ENCODE measurements at places on chromosomes 7 and 10.
A peak's percentile ranks its signal among the peaks of the same experiment; 100 is the strongest.

GRCh38 chr7:99557196-99557607, 1.2 kb upstream of the ZNF655 start:
- no peak for DNase-seq

DNA sequence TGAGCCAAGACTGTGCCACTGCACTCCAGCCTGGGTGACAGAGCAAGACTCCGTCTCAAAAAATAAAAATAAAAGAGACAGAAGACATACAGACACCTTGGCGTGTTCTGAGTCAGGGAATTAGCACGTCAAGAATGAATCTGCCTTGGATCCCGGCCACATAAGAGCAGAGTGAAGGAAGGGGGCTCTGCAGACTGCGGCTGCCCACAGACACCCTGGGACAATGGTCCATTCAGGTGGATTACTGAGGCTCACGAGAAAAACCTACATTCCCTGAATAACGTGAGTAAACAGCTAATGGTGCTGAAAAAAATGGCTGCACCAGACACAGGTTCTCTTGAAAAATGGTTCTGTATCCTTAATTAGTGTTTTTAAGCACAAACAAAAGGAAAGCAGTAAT, 100.1 kb upstream of the FGFR2 start:
- no peak for DNase-seq

DNA sequence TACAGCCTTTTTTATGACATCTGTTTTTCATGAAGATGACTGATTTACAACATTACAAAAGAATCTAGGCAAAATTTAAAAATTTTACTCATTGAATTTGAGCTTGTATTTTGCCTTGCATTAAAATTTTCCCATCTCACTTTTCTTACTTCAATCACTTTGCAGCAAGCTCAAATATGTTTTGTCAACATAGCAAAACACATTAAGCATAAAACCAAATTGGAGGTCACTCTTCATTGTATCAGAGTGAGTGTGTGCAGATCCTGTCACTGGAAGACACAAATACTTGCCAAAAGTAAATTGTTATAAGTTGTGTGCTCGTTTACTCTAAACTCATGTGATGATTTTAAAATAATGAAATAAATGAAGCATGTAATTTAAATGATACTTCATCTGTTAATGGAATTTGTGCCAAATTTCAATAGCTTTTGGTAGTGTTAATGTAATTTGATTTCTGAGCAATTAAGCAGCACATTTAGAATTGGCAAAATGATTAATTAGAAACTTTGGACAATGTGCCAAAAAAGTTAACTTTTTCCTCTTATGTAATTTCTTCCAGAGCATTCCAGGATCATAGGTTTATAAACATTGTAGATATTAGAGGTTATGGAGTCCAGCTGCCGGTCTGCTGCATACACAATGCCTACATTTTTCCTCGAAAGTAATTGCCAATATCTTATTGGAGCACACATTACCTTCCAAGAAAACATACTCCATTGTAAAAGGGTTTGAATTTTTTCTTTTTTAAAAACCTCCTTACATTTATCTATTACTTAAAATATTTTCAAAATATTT, 1078.2 kb upstream of the LRRTM3 start:
- no peak for DNase-seq

- DNase-seq, result no peak
Measured at GRCh38 chr10:75104842-75105241, 6.6 kb upstream of the SAMD8 start.

DNA sequence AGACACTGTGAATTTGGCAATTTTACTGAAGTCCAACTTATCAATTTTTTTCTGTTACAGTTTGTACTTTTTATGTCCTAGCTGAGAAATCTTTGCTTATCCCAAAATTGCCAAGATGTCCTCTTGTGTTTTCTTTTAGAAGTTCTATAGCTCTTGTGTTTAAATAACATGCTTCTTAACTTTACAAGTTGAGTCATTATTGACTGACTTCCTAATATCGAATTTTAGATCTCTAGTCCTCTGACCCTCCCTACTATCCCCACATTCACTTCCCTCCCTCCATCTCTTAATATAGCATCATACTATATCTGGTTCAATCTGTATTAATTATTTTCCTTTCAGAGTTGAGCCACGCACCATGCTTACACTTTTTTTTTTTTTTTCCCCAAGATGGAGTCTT, 61.9 kb downstream of the MRPL32 start:
- no peak for DNase-seq

- DNase-seq, result no peak
Measured at GRCh38 chr10:8113616-8114015, 59.1 kb downstream of the GATA3 start.

GRCh38 chr7:41239596-41239995, 463.3 kb downstream of the INHBA start:
- no peak for DNase-seq

DNA sequence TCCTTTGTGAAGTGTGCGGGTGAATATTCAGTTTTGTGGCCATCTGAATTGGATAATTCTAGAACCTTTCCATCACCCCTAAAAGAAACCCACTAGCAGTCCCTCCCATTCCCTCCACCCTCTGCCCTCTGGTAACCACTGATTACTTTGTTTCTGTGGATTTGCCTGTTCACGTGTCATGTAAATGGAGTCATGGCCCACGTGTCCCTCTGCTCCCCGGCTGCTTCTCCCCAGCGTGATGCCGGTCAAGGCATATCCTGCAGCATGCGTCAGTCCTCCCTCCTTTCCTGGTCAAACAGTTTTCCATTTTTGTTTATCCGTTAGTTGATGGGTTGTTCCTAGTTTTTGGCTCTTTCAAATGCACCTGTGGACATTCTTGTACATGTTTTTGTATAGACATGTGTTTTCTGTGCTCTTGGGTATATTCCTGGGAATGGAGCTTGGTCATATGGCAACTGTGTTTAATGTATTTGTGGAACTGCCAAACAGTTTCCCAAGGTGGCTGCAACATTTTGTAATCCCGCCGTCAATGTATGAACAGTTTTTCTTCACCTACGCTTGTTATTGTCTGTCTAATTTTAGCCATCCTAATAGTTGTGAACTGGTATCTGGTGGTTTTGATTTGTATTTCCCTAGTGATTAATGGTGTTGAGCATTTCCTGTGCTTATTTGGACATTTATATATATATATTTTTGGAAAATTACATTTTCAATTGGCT, 22.4 kb downstream of the PPP2R2D start:
- no peak for DNase-seq

DNA sequence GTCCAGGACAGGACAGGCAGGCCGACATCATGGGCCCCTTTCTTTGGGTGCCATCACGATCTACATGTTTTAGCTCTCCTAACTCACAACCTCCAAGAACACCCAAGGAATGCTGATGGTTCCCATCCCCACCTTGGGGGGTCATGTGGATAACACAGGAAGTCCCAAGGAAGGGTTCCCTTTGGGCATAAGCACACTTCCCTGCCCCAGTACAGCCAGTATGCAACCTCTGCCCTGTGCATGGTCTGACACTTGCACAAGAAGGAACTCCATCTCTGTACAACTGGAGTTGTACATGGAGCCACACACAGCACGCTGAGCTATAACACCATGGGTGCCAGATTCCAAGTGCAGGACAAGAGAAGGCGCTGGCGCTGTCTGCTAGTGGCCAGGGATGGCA, 11.0 kb downstream of the MAT1A start:
- DNase-seq, result no peak

- DNase-seq, result no peak
Measured at GRCh38 chr10:10598297-10598696, 419.4 kb upstream of the CELF2 start.

DNA sequence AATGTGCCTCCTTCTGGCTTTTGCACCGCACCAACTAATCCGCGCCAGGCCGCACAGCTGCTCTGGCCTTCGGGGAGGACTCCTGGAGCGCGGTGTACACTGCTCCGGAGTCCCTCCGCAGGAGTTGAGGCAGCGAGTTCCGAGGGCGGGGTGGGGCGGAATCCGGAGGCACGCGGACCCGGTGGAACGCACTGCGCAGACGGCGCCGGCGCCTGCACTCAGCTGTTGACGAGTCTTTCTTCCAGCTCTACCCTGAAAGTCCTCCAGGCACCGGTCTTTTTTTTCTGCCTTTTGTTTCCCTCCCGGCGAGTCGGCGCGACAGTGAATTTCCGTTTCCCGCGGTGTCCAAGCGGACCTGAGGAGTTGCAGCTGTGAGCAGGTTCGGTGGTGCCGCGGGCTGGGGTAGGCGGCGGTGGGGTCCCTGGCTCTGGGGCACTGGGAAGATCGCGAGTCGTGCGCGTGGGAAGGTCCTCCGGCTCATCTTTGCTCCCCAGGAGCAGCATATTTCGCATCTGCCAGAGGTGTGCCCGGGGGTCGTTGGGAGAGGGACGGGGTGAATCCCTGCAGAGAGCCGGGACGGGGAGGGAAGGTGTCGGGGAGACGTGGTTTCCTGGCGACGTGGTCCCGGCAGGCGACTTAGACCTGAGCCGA, 44.1 kb downstream of the SFTPD start:
- peak; percentile 21 for DNase-seq

- DNase-seq, result no peak
Measured at GRCh38 chr10:104337521-104337984, 712 bp downstream of the ITPRIP start.

GRCh38 chr10:85599081-85599480, 767.5 kb downstream of the GRID1 start:
- DNase-seq, result no peak

- DNase-seq, result no peak
Measured at GRCh38 chr7:136259074-136259473, 281.9 kb upstream of the MTPN start.

- no peak for DNase-seq
Measured at GRCh38 chr10:46516660-46517416, 39.6 kb downstream of the GPRIN2 start.

All from stimulated activated CD4-positive, alpha-beta T cell treated with anti-CD3 and anti-CD28 coated beads, Interleukin-1b, Interleukin-23, amount 100 ng/mL, for 1 hour (primary cell).